Umbilical cord (tissue), 2 donors: ENCODE measurements at places on chromosomes 3 and 15. TPM values are rescaled to one million over a fixed set of nuclear protein-coding genes. Genes with fewer than 3 reads are reported as not detected.

CALML4 gene
- total RNA-seq: 13.0 TPM

CISH gene
- 5.5 TPM for total RNA-seq

CLDN18 gene
- total RNA-seq: 0.96 TPM

WDR93 gene
- total RNA-seq: 1.7 TPM

SLC27A2 gene
- not detected for total RNA-seq

ALDH1L1 gene
- 3.6 TPM for total RNA-seq

- no peak for DNase-seq
These were observed 30.6 kb downstream of the LDHAL6B start for GRCh38 chr15:59237119-59237855.

DNA sequence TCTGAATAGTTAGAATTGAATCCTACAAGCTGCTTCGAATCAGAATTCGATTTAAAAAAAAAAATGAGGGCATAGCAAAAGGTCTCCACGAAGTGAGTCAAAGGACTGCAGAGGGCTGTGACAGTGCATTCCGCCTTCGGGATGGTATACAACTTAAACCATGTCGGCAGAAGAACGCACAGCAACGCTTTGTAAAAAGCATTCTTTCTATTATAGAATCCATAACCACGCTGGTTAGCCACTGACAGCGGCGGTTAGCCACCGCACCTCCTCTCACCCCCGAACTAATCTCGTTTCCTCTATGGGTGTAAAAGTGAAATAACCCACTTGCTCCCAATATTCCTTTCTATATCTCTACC, 664 bp upstream of the PIK3CA start:
- no peak for DNase-seq

GRCh38 chr3:42166214-42166613, 75.1 kb downstream of the TRAK1 start:
- no peak for DNase-seq

DNA sequence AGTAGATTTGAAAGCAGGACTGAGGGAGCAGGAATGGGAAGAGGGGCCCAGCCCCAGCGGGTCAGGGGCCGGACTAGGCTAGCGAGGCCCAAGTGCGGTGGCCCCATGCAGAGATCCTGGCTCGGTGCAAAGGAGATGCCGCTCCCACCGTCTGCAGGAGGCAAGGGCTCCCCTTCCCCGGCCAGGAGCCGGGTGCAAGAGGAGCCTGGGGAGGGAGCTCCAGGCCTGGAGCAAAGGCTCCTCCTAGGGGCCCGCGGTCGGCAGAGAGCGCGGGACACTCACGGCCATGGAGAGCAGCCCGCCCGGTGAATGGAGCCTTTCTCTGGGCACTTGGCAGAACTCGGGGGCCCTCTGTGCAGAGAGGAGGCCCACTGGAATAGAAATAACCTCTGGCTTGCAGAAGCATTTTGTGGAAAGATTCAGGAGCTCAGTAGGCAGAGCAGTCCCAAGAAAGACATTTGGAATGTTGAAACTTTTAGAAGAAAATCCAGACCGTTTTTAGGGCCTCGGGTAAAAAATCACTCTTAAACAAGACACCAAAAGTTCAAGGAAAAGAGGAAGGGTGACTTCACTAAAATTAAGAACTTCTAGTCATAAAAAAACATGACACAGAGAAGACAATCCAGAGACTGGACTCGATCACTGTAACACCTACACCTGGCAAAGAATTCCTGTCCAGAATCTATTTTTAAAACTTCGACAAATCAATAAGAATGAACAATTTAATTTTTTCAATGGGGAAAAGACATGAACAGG, 43.0 kb upstream of the USP3 start:
- peak; percentile 43 for DNase-seq

- DNase-seq: no peak
These were observed 32.9 kb upstream of the CYP11A1 start for GRCh38 chr15:74400313-74400860.

GRCh38 chr3:124442463-124442862, 287.8 kb upstream of the UMPS start:
- no peak for DNase-seq

GRCh38 chr15:92958105-92958504, 58.0 kb downstream of the CHD2 start:
- DNase-seq: no peak

- no peak for DNase-seq
These were observed 137.4 kb downstream of the CMSS1 start for GRCh38 chr3:99954914-99955644.

DNA sequence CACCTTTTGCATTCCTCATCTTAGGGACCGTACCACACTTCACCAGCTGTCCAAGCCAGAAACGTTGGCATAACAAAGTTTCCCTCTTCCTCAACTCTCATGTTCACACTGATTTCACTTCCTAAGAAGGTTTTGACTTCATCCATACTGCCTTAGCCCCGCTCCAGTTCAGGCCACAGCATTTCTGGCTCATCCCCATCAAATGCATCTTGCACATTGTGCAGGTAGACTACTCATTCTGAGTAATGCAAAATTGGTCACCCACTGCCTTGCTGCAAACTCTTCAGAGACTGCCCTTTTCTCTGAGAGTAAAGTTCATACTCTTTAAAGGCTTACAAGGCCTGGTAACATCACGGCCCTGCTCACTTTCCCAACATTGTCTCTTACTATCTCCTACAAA, 8.8 kb downstream of the NUSAP1 start:
- no peak for DNase-seq

- peak; percentile 60 for DNase-seq
These were observed 4.7 kb upstream of the COPB2 start for GRCh38 chr3:139394116-139394515.
